Sciatic nerve (tissue), 2 donors: ENCODE measurements at places on chromosomes 12 and 14.

- DNase-seq = no peak
Measured at GRCh38 chr12:131694116-131694838, 16.6 kb upstream of the SFSWAP start.

- DNase-seq = no peak
Measured at GRCh38 chr14:61841145-61841544, 78.9 kb downstream of the SNAPC1 start.

- no peak for DNase-seq
Measured at GRCh38 chr12:32617534-32617933, 61.6 kb upstream of the DNM1L start.

DNA sequence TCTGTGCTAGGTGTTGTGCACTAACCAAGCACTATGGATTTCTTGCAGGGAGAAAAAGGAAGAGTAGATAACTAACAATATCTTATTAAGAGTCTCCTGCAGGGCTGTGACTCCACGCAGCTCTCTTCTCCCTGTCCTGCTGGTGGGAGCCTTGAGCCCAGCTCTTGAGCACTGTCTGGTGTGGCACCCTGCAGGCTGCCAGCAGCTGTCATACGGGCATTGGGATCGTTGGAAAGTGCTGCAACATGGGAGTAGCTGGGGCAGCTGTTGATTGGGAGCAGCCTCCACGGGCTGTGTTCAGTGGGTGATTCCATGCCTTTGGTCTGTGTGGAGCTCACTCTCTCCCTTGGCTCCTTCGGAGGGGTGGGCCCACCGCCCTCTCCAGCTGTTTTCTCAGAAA, 125.3 kb downstream of the FBXL14 start:
- no peak for DNase-seq

GRCh38 chr12:70078161-70078560, 165.1 kb upstream of the CNOT2 start:
- DNase-seq = no peak

DNA sequence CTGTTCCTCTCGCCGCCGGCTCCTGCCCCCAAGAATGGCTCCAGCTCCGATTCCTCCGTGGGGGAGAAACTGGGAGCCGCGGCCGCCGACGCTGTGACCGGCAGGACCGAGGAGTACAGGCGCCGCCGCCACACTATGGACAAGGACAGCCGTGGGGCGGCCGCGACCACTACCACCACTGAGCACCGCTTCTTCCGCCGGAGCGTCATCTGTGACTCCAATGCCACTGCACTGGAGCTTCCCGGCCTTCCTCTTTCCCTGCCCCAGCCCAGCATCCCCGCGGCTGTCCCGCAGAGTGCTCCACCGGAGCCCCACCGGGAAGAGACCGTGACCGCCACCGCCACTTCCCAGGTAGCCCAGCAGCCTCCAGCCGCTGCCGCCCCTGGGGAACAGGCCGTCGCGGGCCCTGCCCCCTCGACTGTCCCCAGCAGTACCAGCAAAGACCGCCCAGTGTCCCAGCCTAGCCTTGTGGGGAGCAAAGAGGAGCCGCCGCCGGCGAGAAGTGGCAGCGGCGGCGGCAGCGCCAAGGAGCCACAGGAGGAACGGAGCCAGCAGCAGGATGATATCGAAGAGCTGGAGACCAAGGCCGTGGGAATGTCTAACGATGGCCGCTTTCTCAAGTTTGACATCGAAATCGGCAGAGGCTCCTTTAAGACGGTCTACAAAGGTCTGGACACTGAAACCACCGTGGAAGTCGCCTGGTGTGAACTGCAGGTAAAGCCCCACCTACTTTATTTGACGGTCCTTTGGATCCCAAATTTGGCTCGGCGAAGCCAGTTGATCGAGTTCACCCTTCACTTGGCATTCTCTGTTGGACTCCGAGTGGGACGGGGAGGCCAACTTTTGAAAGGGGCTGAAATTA, 1.5 kb downstream of the WNK1 start:
- peak; percentile 70 for DNase-seq
